Nephron progenitor cell (in vitro differentiated cells): ENCODE measurements at places on chromosomes 7 and 10.

DNA sequence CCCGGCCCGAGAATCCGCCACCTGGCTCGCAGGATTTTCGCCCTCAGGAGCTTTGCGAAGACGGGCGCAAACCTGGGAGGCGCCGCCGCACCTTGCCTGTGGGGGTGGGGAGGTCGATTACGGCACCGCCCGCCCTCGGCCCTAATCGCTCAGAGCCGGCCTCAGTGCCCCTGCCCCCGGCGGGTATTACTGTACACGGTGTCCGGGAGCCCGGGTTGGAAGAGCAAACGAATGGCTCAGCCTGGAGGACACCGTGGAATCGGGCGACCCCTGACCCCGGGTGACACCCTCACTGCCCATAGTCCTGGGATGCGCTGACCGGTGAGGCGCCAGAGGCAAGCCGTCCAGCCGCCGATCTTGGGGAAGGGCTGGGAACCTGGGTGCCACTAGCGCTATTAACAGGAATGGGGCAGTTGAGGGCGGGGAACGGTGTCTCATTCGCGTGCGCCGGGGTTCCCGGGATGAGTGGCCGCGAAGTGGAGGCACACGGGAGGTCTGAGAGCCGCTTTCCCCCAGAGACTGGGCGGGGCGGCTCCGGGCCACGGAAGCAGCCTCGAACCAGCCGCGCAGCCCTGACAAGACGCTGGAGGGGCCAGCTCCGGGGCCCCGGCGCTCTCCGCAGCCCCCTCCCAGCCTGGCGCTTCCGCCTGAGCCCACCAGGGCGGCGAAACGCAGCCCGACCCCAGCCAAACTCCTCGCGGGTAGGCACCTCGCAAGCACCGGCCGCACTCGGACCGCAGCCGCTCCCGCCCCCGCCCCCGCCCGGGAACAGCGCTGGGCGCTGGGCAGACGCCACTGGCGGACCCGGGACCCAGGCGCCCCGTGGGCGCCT is 167.5 kb downstream of the NRF1 start:
- DNase-seq = peak; percentile 48

DNA sequence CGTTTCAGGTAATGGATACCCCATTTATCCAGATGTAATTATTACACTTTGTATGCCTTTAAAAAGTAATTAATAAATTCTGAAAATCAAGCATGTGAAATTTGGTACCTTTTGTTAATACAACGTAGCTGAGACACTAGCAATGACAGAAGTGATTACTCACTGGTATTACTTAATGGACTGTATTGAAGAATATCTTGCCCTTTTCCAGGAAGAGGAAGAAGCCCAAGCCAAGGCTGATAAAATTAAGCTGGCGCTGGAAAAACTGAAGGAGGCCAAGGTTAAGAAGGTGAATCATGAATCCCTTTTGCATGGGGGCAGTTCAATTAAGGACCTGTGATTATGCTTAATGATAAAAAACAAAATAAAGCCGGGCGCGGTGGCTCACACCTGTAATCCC is 64.8 kb downstream of the APBB1IP start:
- DNase-seq = no peak

DNA sequence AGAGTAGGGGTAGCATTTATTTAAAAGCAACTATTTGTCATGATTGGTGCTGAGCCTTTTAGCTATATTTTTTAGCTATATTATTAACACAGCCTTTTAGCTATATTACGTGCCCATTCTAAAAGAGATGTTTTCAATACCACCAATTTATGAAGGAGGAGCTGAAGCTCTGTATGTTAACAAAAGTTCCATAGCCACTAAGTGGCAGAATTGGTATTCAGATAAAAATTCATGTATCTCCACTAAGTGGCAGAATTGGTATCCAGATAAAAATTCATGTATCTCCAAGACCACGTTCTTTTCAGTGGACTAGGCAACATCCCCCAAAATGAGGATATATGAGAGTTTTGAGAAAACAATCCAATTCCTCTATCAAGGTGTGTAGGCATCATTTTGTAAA is 268.6 kb downstream of the HGF start:
- DNase-seq = no peak

DNA sequence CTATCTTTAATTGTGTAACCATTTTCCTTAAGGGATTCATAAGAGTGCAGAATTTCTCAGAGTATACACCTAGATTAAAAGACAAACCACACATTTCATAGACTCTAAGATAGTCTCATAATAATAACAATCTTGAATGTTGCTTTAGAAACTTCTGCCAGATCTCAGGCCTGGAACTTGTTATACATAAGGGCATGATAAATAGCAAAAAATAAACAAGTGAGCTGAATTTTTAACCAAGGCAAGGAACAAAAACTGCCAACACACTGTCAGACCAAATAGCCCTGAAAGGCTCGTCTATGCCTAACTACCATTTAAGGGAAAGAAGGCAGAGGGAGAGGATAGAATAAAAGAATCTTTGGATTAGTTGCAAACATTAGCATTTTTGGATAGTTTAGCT is 65.8 kb upstream of the SEMA3C start:
- no peak for DNase-seq

GRCh38 chr7:153443032-153443701 is 609.0 kb upstream of the DPP6 start:
- DNase-seq = no peak

DNA sequence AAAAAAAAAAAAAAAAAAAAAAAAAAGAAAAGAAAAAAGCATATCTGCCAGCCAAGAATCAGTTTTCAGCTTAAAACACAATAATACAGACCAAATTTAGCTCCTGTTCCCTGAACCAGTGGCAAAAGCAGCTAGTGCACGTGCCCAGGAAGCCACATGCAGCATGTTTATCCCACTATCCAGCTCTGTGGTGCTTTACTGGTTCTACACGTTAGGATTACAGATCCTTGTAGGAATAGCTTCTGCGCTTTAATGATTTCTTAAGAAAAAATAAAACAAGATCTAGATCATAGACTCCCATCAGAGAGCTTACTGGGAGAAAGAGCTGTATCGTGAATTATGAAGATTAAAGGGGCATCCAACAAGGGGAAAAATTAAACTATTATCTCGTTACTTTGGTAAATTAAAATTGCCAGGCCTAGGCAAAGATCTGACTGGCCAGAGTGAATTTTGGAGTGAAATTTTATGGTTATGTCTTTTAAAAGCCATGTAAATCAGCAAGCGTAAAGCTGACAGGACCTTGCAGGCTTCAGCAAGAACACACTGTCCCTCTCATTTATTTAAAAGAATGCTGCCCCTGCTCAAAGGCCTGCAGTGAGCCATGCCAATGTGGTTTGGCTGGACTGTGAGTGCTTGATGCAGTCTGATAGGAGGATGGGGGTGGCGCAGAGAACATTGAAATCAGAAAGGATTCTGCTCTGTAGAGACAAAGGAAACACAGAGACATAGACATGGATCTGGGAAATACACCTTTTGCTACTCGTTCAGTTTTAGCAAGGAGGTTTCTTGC is 177.3 kb upstream of the PHYHIPL start:
- no peak for DNase-seq

DNA sequence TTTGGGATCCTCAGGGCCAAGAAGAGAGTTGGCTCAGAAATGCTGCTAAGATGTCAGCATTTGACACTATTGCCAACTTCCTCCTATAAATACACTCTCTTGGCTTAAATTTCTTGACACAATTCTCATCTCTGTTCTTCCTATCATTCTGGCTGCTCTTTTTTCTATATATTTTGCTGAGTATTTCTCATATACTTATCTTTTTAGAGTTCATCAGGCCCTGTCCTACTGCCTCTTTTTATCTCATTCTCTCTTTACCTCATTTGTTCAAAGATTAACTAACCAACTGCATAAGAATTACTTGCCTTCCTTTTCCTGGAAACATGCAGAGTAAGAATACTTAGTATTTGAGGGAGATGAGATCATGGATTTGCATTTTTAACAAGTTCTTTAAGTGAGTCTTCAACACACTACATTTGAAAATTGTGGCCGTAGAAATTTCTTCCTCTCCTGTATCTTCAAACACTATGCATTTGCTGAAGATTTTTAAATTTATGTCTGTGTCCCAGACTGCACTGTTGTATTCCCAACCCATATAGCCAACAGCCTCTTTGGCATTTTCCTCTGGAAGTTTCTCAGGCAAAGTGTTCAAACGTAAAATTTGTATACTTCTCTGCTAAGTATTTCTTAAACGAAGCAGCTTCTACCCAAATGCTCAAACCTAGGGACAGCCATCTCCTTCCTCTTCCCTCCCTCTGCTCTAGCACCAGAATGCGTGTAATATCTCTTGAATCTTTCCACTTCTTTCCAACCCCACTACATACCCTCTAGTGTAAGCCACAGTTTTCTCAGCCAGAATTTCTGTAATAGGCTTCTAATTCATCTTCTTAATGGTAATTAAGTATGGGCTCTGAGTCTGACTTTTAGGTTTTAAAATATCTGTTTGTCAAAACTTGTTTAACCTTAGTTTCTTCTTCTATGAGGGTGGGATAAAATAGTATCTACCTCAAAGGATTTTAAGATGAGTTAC is 35.5 kb downstream of the ARL4A start:
- DNase-seq = no peak

DNA sequence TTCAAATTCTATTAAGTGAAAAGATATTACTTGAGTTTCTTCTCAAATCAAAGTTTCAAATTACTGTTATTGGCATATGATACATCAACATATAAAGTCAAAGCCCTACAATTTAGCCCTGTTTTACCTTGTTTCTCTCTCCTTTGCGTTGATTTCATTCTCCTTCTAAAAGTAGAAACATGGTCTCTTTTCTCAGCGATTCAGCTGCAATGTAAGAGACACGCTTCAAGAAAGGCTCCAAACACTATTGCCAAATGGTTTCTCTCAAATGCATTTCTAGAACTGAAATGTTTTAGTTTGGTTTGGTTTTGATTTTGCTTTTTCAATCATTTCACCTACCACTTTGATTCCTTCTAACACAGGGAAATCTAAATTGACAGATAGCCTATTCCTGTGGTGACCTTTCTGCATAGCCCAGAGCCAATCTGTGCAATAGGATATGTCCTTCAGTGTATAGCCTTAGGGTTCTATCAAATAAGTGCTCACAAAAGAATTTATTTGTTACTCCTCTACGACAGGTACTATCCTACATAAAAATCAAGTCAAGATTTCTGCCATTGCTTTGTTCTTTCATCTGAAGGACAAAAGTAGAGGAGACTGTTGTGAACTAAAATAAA is 47.3 kb downstream of the CTNNA3 start:
- no peak for DNase-seq

GRCh38 chr7:2709553-2710285 is 21.7 kb downstream of the AMZ1 start:
- DNase-seq = peak; percentile 81

DNA sequence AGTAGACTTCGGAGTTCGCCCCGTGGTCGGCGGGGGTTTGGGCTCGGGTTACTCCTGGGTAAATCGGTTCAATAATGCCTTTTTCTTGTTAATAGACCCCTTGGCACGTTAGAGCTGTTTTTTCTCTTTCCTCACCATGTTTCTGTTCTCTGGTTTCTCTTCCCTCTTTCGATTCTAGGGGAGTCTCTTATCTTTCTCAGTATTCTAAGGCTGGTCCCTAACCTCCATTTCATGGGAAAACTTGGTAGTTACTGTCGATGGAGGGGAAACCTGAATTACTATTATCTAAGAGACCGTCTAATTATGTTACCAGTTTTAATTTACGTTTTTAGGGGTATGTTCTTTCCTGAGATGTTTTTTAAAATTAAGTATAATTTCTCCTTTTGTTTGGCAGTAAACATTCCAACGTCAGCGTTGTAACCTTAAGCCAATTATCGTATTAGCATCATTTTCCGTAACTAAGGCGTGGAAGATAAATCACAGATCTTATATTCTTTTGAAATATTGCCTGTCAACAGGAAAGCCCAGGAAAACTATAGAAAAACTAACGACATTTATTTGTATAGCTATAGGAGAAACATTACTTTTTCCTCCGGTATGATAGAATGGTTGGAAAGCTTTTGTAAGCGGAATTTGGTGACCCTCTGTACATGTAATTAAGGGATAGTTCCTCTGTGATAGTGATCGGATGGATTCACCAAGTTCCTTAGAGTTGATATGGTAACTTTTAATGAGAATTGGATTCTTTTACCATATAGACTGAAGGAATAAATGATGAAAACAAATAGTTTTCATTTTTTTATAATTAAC is 847 bp downstream of the BTAF1 start:
- DNase-seq = no peak

DNA sequence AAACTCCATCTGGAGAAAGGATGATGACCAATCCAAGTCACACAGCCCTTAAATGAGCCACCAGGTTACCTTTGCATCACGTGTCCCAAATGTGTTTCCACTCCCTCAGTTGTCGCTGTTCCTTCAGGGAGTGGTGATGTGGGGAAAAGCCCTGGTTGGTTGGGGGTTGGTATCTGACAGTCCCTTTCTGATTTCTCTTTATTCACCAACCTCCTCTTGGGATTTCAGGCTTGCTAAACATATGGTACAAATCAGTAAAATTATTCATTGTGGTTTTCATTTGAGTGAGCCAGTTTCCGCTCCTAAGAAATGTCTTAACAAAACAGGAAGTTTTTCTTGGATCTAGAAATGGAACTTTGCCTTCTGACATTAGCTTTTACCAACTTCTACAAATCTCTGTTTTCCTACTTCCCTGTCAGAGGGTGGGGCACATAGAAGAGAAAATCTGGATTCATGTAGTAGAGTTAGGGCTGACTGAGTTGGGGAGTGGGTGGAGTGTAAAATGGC is 40.0 kb upstream of the KMT2E start:
- no peak for DNase-seq

GRCh38 chr7:159070431-159071148 is 74.1 kb downstream of the VIPR2 start:
- DNase-seq = no peak

DNA sequence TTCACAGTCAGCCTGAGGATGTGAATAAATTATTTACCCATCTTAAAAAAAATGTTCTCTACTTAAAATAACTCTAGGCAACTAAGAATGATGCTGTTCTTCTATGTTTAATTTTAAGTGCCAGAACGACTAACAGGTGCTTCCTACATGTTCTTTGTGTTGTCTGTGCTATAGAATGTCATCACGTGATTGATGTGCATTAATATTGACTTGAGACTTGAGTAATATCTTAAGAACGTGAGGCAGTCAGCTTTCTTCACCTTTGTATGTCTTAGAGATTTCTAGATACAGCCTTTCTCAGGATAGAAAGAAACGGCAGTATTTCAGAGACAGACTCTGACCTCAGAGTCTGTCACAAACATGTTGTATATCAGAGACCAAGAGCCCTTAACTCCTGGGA is 274.6 kb downstream of the KCND2 start:
- DNase-seq = no peak
